Caudate nucleus (tissue), 63 donors: ENCODE measurements at places on chromosomes 2 and 18.

DNA sequence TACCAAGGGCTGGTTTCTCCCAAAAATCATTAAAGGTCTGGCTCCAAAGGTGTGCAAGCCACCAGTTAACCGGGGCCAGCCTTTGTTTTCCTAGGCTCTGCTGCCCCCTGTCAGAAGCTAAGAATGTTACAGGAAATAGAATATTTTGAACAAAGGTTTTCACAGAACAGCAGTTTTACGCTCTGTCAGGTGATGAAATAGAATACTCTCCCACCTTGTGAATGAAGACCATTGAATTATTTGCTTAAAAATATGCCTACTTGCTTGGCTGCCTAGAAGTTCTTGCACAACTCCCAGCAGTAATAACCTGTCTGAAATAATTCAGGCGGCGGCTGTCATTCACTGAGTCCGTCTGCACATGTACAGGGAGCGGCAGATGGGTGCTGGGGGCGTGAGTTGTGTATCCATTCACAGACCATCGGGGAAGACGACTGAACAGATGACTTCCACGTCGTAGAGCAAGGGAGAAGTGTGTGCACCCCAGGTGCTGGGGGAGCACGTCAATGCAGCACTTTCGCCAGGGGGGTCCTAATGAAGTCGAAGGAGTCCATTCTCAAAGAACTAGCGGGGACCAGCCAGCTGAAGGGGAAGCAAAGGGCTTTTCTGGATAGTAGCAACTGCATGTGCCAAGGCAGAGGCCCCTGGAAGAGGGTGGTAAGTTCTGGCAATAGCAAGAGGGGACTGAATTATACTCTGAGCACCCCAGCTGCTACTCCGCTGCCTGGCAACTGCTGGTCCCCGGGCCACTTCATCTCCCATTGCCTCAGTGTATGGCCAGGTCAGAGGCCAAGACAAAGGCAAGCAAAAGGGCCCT, 56.1 kb downstream of the SF3B1 start:
- DNase-seq = peak; percentile 17

DNA sequence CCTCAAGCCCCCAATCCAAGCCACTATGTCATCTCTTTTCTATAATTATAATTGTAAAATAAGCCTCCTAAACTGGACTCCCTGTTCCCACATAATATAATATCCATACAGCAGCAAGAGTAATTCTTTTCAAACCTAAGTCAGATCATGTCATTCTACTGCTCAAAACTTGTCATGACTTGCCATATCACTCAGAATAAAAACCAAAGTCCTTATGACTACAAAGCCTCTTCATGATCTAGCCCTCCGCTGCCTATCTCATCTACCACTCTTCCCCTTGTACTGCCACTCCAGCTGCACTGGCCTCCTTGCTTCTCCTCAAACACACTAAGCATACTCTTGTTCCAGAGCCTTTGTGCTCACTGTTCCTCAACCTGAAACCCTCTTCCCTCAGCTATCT, 69.9 kb downstream of the MEMO1 start:
- no peak for DNase-seq

DNA sequence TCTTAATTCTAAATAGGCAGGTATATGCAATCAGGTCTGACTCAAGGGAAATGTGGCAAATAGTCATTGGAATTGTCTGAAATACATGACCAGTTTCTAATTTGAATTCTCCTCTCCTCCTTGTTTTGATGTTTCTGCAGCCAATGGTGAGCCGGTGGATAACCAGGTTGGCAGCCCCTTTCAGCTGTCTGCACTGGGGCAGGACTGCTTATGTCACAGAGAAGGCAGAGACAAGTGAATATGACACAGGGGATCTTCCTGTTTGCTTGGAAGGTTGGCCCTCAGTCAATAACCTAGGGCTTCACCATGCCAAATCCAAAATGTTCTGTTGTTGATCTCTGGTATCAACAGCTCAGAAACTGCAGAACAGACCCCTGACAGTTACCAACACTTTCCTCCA, 12.1 kb downstream of the MYT1L start:
- DNase-seq = no peak

- DNase-seq = peak; percentile 28
These were observed 75.3 kb upstream of the STPG4 start for GRCh38 chr2:47230418-47230817.

DNA sequence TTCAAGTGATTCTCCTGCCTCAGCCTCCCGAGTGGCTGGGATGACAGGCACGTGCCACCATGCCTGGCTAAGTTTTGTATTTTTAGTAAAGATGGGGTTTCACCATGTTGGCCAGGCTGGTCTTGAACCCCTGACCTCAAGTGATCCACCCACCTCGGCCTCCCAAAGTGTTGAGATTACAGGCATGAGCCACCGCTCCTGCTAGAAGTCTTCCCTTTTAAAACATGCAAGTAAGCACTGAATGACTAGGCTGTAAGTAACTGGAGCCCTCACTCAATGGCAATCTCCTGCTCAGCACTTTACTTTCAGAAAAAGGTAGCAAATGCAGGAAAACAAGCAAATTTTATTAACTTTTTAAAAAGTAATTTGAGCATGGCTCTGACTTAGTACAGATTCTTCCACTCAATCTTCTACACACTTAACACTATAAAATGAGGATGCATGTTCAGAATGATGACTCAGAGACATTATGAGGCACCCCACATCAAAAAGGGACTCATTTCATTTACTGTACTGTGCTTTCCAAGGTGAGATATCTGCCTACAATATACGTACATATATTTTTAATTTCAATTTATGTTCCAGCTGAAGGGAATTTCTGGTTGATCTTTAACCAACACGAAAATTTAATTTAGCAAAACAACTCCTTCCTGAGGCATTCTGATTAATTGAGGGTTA, 6.6 kb upstream of the NCK2 start:
- DNase-seq = no peak
